ENCODE measurements at places on chromosomes 5 and 9.

GRCh38 chr5:1563051-1563461 lies 39.3 kb upstream of the LPCAT1 start:
- no peak overlapping the region for H3K4me3 ChIP-seq
- H3K4me1 ChIP-seq = peaks cover 6% of the 10 kb centered on the region
- H3K36me3 ChIP-seq = no peaks in the 10 kb centered on the region
- no peak for DNase-seq
- no peak overlapping the region for H3K27ac ChIP-seq

DNA sequence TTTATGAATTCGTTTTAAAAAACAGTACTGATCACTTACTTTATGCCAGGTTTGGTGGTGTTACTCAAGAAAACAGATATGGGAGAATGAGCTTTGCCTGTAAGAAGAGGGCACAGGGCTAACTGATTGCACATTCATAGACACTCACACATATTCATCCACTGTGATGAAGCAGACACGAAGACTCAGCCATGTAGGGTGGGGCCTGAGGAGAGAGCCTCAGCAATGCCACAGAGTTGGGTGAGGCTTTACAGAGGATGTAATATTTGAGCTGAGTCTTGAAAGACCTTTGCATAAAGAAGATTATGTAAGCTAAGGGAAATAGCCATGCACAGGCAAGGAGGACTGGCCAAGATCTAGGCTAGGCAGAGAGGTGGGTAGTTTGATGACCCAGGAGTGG lies 472.8 kb downstream of the PSAT1 start:
- DNase-seq = no peak
- no peaks in the 10 kb centered on the region for H3K36me3 ChIP-seq
- no peaks in the 10 kb centered on the region for H3K27me3 ChIP-seq
- H3K27ac ChIP-seq = no peak overlapping the region

- no peak overlapping the region for H3K4me3 ChIP-seq
- DNase-seq = no peak
- H3K36me3 ChIP-seq = no peaks in the 10 kb centered on the region
Measured at GRCh38 chr5:176658007-176658599, 10.8 kb downstream of the TSPAN17 start.

DNA sequence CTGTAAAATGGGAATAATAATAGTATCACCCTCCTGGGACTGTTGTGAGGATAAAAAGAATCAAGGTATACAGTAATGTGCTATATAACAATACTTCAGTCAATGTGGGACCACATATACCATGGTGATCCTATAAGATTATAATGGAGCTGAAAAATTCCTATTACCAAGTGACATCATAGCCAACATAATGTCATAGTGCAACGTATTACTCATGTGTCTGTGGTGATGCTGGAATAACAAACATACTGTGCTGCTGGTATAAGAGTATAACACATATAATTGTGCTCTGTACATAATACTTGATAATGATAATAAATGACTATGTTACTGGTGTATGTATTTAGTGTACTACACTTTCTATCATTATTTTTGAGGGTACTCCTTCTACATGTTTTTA lies 38.1 kb downstream of the LIFR start:
- no peak overlapping the region for H3K27ac ChIP-seq
- no peaks in the 10 kb centered on the region for H3K27me3 ChIP-seq
- DNase-seq = no peak
- no peak overlapping the region for H3K4me3 ChIP-seq
- peaks cover 23% of the 10 kb centered on the region for H3K36me3 ChIP-seq

DNA sequence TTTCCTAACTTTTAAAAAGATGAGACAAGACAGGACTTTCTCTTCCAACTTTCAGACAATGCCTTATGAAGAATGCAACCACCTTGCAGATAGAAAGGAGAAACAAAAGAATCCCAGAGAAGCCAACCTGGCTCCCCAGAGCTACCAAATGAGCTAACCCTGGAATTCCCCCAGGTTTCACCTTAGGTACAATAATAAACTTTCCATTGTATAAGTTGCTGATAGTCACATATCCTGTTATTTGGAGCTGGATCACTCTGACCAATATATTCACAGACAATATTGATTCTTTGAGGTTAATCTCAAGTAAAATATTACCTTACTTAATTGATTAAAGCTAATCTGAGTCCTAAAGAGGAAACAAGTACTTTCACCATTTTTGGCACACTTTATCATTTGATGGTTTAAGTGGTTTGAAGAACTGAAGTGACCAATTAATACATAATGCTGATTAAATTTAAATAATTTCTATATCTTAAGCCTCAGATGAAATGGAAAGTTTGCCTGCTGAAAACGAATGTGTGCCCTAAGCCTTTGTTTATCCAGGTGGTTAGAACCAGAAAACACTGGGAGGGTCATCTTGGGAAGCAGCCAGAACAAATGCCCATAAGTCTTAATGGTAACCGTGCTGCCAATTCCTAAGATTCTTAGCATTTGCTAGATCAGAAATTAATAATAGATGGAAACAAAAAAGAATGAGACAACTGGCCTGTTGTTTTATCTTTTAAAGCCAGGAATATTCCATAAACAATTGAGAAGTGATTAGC lies 159.6 kb upstream of the SLC12A2 start:
- H3K4me3 ChIP-seq = no peak overlapping the region
- H3K27me3 ChIP-seq = no peaks in the 10 kb centered on the region
- no peak for DNase-seq
- no peaks in the 10 kb centered on the region for H3K4me1 ChIP-seq
- no peak overlapping the region for H3K27ac ChIP-seq

DNA sequence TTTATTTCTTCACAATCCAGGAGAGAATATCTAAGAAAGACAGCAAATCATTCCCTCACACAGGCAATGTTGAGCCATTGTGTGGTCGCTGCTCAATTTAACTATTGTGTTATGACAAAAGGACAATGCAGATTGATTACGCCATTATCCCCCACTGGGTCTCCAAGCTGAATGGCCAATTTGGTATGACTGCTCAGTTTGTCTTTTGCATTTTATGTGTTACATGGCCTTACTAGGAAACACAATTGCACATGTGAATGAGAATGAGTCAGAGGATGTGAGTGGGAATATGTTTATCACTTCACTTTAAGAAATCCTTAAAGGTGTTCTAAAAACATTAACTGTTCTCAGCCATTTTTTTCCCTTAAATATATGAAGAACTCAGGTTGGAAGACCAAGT lies 108.3 kb downstream of the FAM174A start:
- no peak overlapping the region for H3K27ac ChIP-seq
- no peak for DNase-seq
- peaks cover 12% of the 10 kb centered on the region for H3K4me1 ChIP-seq
- no peaks in the 10 kb centered on the region for H3K36me3 ChIP-seq
- no peak overlapping the region for H3K4me3 ChIP-seq
- H3K27me3 ChIP-seq = no peaks in the 10 kb centered on the region

DNA sequence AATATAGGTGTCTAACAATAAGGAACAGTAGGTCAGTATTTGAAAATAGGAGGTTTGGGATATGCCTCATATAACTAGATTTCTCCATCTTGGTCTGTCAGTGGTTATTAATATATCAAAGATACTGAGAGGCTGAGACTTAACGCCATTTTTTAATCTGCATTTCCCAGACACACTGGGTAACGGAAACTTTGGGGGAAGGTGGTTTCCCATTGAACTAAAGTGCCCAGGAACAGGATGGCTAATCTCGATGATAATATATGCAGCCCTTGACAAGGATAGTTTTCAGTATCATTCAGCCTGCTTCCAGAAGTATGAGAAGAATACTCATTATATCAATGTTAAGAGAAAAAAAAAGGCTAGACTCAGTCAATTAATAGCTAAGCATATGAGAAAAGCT lies 30.7 kb downstream of the EFNA5 start:
- no peak for DNase-seq
- H3K27me3 ChIP-seq = no peaks in the 10 kb centered on the region
- no peak overlapping the region for H3K4me3 ChIP-seq
- no peak overlapping the region for H3K27ac ChIP-seq

GRCh38 chr9:74336161-74336560 lies 161.0 kb upstream of the RORB start:
- no peaks in the 10 kb centered on the region for H3K27me3 ChIP-seq
- H3K4me3 ChIP-seq = no peak overlapping the region
- no peak for DNase-seq

DNA sequence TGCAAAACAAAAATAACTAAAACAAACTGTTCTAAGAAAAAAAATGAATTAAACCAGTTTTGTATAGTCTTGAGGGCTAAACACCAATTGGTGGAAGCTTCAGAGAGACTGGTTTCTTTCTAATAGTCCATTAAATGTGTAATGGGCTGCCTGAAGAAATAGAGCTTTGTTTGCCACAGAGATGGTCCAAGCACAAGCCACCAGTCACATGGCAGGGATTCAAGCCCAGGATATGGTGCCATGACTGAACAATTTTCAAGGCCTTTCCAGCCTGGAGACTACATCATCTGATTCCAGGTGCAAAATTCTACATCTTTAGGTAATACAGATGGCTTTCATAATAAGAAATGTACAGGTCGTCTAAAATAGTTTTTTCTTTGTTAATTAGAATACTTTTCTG lies 355.3 kb downstream of the NR2F1-AS1 start:
- no peaks in the 10 kb centered on the region for H3K36me3 ChIP-seq
- H3K27ac ChIP-seq = peak overlapping the region; percentile 45

- no peak for DNase-seq
- H3K36me3 ChIP-seq = no peaks in the 10 kb centered on the region
- H3K27me3 ChIP-seq = no peaks in the 10 kb centered on the region
- H3K27ac ChIP-seq = no peak overlapping the region
Measured at GRCh38 chr9:112771359-112772214, 21.0 kb downstream of the SNX30 start.

DNA sequence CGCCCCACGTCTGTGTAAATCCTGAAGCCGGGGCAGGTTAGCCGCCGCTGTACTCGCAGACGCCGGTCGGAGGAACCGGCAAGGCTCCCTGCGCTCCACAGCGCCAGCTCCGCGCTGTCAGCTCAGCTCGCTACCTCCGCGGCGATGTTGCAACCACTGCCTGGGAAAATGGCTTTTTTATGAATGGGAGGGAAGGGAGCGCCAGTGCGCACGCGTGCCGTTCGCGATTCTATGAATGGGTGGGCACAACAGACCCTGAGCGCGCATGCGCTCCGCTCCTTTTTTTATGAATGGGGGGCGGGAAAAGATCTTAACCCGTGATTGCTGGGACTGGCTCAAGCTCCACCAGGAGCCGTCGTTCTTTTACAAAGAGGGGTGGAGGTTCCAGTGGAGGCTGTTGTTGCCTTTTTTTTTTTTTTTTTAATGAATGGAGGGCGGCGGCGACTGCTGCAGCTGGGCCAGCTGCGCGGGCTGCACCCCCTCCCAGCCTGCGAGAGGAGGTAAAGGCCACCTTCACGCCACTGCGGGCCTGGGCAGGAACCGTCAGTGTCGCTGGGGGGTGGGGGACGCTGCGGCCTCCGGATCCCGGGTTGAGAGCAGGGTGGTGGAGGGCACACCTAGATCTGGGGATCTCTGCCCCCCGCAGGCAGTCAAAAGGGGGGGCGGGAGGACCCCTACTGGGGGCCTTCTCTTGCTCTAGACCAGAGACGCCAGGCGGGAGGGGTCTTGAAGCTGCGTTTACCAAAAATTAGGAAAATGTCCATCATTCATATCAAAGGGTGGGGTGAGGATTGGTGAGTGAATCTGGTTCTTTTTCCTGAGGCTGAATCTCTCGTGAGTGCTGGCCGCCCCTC lies at the start of gene SPRY4:
Gene SPRY4 (minus strand): TSS at position 151 of the 854 bp plus-strand sequence. CDS start 9,913 bp downstream, outside the sequence.
- no peak for DNase-seq
- no peaks in the 10 kb centered on the region for H3K27me3 ChIP-seq
- H3K4me1 ChIP-seq = peaks cover 62% of the 10 kb centered on the region
- no peaks in the 10 kb centered on the region for H3K36me3 ChIP-seq
- peak within 1 kb of the TSS; percentile 57 for H3K4me3 ChIP-seq
- peak within 1 kb of the TSS; percentile 66 for H3K27ac ChIP-seq

GRCh38 chr5:59332236-59332973 lies 561.1 kb downstream of the PDE4D start:
- H3K36me3 ChIP-seq = no peaks in the 10 kb centered on the region
- no peak for DNase-seq
- no peak overlapping the region for H3K4me3 ChIP-seq
- no peaks in the 10 kb centered on the region for H3K27me3 ChIP-seq
- H3K4me1 ChIP-seq = no peaks in the 10 kb centered on the region

DNA sequence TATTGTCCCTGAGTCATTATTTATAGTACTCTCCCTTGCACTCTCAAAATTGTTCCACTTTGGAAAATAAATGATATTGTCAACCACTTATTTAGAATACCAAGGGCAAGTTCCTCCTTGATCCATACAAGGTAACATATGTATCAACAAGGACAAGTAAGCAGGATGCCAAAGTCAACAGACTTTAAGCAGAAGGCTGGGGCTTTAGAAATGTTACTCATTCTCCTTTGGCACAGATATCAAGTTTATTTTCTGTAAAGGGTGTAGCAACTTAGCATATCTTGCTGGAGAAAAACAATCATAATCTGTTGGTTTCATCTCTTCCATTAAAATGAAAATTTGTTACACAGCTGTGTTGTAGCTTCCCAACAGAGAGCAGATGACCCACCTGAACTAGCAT lies 248.7 kb upstream of the SLC30A5 start:
- H3K4me1 ChIP-seq = no peaks in the 10 kb centered on the region
- H3K4me3 ChIP-seq = no peak overlapping the region
- H3K36me3 ChIP-seq = no peaks in the 10 kb centered on the region
- DNase-seq = no peak

GRCh38 chr5:17991775-17992174 lies 357.5 kb downstream of the TAF11L14 start:
- no peak for DNase-seq
- no peak overlapping the region for H3K27ac ChIP-seq
- no peaks in the 10 kb centered on the region for H3K27me3 ChIP-seq
- no peaks in the 10 kb centered on the region for H3K4me1 ChIP-seq
- no peaks in the 10 kb centered on the region for H3K36me3 ChIP-seq

DNA sequence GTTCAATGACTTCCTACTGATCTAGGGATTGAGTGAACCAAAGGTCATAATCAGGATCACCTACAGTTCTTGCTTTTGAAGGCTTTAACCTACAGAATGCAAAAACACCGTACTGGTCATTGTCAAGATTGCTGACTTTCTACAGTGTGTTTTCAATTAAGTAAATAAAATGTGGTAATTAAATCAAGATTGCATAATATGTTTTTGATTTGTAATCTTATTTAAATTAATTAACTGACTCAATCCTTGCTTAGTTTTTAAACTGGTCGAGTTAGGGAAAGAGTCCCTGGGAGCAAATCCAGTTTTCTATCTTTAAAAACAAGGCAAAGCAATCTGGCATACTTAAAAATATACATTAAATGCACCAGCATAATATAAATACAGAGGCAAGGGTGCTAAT lies 125.9 kb downstream of the NFIB start:
- H3K27me3 ChIP-seq = no peaks in the 10 kb centered on the region
- no peak overlapping the region for H3K4me3 ChIP-seq
- DNase-seq = no peak
- H3K36me3 ChIP-seq = no peaks in the 10 kb centered on the region
- H3K4me1 ChIP-seq = peaks cover 17% of the 10 kb centered on the region
- no peak overlapping the region for H3K27ac ChIP-seq

GRCh38 chr5:108884736-108885135 lies 137.0 kb downstream of the FER start:
- no peaks in the 10 kb centered on the region for H3K36me3 ChIP-seq
- no peaks in the 10 kb centered on the region for H3K4me1 ChIP-seq
- no peak overlapping the region for H3K27ac ChIP-seq
- DNase-seq = no peak
- H3K27me3 ChIP-seq = no peaks in the 10 kb centered on the region

- H3K27ac ChIP-seq = no peak overlapping the region
- H3K4me1 ChIP-seq = no peaks in the 10 kb centered on the region
- H3K4me3 ChIP-seq = no peak overlapping the region
- H3K36me3 ChIP-seq = no peaks in the 10 kb centered on the region
- DNase-seq = no peak
Measured at GRCh38 chr9:19988281-19988680, 199.4 kb upstream of the SLC24A2 start.
